ENCODE measurements at places on chromosomes 16 and 17. TPM values are rescaled to one million over a fixed set of nuclear protein-coding genes. Genes with fewer than 3 reads are reported as not detected.

Gene NPIPB6
- 3.3 TPM for total RNA-seq

Gene CD7
- 2.6 TPM for total RNA-seq

DNA sequence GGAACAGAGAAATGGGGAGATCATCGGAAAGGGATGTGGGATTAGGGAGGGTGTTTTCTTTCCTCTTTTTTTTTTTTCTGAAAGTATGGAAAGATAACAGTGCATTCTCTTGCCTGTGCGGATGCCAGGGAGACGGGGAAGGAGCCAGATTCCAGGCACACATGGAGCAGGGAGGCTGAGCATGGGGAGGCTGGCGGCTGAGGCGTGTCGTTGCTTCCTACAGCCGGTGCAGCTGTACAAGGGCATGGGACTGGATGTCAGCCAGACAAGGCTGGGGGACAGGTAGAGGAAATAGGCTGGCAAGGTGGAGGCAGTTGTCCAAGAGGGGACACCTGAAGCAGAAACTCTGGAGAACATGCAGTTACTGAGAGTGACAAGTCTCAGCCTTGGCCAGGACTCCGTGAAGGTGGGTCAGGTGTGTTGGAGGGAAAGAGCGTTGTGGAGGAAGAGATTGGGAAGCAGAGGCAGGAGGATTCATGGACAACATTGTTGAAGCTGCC, 16.6 kb upstream of the ADORA2B start:
- no peak for DNase-seq

Gene IL34
- total RNA-seq: 14.2 TPM

GRCh38 chr17:73342050-73342522, 30.3 kb upstream of the CDC42EP4 start:
- DNase-seq: peak; percentile 88

GRCh38 chr16:65021852-65022595, 99.8 kb downstream of the CDH11 start:
- DNase-seq: no peak

DNA sequence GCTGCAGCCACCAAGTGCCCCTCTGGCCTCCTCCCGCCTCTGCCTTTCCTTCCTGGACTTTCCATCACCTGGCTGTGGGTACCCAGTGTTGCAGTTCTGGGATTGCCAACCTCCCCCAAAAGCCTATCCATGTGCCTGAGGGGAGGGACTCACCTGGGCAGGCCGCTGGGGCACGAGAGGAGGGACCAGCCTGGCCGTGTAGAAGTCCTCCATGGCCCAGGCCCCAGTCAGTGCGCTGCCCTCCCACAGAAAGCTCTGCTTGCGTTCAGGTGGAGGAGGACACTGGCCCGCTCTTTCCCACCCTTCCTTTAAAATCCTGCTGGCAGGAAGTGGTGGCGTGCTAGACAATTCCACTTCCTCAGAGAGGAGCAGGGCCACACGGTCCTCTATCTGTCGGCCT, 14.2 kb downstream of the SLX4 start:
- DNase-seq: peak; percentile 64

Gene CCT6B
- total RNA-seq: 1.9 TPM

Gene VAT1L
- total RNA-seq: 18.7 TPM

DNA sequence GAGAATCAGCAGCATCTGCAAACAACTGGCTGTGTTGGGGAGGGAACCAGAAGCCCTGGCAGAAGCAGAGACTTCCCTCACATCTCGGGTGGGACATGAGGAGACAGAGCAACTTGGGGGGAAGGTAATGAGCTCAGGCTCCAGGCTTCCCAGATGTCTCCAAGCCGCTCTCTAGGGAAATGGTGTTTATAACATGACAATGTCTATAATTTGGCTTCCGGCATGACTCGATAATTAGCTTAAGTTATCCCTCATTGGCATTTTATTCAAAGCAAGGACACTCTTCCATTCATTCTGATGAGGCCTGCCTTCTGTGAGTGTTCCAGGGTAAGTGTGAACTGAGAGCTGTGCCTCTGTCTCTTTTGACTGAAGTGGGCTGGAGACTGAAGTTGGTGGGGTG, 14.7 kb upstream of the MLLT6 start:
- DNase-seq: no peak

DNA sequence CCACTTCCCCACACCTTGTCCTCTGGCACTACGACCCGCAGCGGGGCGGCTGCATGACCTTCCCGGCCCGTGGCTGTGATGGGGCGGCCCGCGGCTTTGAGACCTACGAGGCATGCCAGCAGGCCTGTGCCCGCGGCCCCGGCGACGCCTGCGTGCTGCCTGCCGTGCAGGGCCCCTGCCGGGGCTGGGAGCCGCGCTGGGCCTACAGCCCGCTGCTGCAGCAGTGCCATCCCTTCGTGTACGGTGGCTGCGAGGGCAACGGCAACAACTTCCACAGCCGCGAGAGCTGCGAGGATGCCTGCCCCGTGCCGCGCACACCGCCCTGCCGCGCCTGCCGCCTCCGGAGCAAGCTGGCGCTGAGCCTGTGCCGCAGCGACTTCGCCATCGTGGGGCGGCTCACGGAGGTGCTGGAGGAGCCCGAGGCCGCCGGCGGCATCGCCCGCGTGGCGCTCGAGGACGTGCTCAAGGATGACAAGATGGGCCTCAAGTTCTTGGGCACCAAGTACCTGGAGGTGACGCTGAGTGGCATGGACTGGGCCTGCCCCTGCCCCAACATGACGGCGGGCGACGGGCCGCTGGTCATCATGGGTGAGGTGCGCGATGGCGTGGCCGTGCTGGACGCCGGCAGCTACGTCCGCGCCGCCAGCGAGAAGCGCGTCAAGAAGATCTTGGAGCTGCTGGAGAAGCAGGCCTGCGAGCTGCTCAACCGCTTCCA, 2.6 kb downstream of the METTL26 start:
- DNase-seq: peak; percentile 48

GRCh38 chr17:11742886-11743285, 144.6 kb downstream of the DNAH9 start:
- no peak for DNase-seq

Gene SCARF1
- 13.8 TPM for total RNA-seq

Gene OTOA
- 0.32 TPM for total RNA-seq

GRCh38 chr17:8836821-8837562, 30.5 kb downstream of the PIK3R6 start:
- DNase-seq: no peak

Gene MPO
- 0.26 TPM for total RNA-seq

GRCh38 chr17:44397479-44398440, 8.3 kb upstream of the ITGA2B start:
- DNase-seq: no peak

Gene PPM1E
- 0.21 TPM for total RNA-seq

- no peak for DNase-seq
These were observed 2.1 kb downstream of the RPL23 start for GRCh38 chr17:38851434-38851833.

DNA sequence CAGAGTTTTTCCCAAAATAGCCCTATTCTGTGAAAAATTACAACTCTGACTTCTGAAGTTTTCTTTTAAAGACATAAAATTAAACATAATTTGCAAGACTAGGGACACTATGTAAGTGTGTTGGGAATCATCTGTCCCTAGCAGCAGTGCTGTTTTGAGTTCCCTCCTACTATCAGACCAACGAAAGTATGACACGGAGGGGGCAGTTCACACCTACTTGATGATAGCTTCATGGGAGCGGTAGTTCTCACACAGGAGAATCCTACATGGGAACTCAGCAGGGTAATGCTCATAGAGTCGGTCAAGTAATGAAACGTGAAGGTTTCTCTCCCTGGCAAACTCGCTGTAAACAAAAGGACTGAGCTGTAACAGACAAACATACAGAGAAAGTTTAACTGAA, 96.6 kb downstream of the HELZ start:
- no peak for DNase-seq

Gene PRKCB
- 16.7 TPM for total RNA-seq

Gene RASD1
- total RNA-seq: 50.1 TPM

Gene SMTNL2
- total RNA-seq: 0.49 TPM

Gene CHST6
- 6.0 TPM for total RNA-seq

Gene KRTAP9-4
- total RNA-seq: not detected

GRCh38 chr16:29663807-29664090, 702 bp downstream of the SPN start:
- no peak for DNase-seq

GRCh38 chr17:75617218-75617617, 16.0 kb upstream of the SMIM5 start:
- DNase-seq: no peak

Gene PRSS33
- not detected for total RNA-seq

Gene WNT9B
- total RNA-seq: 0.84 TPM

Gene NPTX1
- 1.6 TPM for total RNA-seq

DNA sequence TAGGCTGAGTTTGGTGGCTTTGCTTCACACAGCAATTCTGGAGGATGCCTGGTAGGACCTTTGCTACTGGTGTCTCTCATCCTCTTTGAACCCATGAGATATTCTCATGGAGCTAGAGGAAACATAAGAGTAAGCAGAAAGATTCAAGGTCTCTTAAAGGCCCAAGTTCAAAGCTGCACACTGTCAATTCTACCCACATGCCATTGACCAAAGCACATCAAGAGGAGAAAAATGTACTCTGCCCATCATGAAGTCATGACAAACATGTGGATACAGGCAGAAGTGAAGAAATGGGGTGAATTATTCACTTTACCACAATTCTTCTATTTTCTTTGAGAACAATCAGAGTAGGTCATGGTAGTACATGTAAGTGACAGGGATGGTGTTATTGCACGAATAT, 13.1 kb downstream of the SKA2 start:
- no peak for DNase-seq

- peak; percentile 74 for DNase-seq
These were observed 97.3 kb downstream of the SDK2 start for GRCh38 chr17:73546770-73547536.

DNA sequence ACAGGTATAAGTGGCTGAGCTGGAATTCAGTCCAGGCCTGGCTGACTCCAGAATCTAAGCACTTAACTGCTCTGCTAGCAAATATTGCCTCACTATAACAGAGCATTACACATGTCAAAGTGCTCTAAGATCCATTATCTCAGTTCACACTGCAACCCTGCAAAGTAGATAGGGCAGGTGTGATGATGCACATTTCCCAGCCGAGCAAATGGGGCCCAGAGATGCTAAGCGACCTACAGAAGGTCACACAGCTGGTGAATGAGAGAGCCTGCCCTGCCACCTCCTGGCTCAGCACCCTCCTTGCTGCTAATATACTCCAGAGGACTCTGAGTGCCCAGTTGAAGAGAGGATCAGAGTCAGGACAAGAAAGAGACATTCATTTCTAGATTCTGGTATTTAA, 73.6 kb upstream of the CCL1 start:
- DNase-seq: no peak

Gene NOG
- 0.84 TPM for total RNA-seq

DNA sequence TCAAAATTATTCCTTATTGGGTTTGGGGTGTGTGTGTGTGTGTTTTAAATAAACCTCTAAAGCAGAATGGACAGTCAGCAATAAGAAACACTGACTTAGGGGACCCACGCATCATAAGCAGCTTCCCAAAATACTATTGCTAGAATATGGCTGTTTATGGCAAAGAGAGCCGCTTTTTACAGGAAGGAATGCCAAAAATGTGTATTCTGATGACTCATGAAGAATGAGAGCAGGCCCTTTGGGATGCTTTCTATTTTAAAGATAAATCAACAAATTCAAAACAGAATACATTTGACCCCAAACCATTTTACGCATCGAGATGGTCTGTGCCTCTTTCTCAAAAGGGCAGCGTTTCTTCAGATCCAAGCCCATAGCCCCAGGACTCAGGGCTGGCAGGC, 37.5 kb downstream of the ARHGAP17 start:
- DNase-seq: no peak

Gene ATAD5
- 1.6 TPM for total RNA-seq
